Tibial artery (tissue), 4 donors: ENCODE measurements at places on chromosomes 11 and 22.
A peak's percentile ranks its signal among the peaks of the same experiment; 100 is the strongest.

- DNase-seq, result no peak
Observed at GRCh38 chr11:18907391-18907790, 31.8 kb downstream of the MRGPRX1 start.

DNA sequence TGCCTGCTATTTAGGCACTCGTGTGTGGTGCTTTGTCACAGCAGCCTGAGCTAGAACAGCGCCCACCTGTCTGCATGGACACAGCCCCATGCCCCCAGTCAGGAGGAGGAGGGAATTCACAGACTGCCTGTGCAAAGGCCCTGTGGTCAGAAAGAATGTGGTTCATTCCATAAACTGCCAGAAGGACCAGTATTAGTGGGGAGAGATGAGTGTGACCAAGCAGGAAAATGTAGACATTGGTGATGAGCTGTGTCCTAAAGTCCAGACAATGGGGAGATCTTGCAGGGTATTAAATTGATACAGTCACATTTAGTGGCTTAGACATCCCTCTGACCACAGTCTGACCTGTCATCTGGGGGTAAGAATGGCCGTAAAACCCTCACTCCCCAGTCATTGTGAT is 83.7 kb upstream of the LINC01488 start:
- DNase-seq, result peak; percentile 21

DNA sequence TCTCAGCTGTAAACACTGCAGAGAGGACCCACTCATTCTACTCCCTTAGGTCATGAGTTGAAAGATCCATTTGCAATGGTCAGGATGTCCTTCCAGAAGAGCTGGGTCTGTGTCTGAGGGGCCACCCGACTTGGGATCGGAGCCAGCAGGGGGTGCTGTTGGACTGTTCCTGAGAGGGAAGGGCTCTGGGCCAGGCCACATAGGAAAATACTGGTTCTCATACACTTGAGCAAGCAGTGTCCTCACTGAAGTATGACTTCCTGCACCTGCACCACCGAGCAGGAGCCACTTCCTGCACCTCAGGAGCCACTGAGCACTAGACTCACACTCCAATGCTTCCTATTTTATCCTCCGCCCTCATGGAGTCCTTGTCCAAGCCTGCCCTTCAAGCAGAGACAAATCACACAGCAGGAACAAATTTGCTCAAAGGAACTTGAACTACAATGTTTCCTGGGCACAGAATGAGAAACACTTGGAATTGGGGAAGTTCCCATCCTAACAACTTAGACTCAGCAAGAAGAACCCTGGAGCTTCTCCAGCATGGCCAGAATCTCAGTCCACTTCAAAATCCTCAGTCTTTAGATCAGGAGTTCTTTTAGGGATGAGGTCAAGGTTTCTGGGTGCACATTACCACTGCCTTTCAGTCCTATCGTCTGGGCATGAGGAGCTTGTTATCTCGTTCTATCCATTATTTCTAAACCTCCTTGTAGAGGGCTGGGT is 36.6 kb upstream of the VPREB1 start:
- DNase-seq, result peak; percentile 62

GRCh38 chr11:279040-279965 is 1.1 kb downstream of the NLRP6 start:
- DNase-seq, result peak; percentile 61

DNA sequence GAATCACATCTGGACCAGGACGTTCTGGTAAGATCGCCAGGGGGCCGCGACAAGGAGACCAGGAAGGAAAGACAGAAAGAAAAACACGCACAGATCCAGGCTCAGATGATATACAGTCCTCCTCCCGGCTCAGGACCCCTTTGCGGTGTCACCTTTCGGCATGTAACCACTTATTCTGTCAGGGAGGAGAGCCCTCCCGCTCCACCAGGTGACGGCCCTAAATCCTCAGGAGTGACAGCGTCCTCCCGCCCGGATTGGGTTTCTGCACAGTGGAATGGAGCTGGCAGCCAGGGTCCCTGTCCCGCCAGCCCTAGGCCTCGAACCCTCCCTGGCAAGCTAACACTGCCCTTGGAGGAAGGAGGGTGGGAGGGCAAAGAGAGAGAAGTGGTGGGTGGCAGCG is 24.3 kb upstream of the KCNQ1OT1 start:
- no peak for DNase-seq

- no peak for DNase-seq
Observed at GRCh38 chr11:18294862-18295261, 27.1 kb downstream of the HPS5 start.

GRCh38 chr22:17862646-17863181 is 88.4 kb upstream of the BID start:
- no peak for DNase-seq

- DNase-seq, result no peak
Observed at GRCh38 chr11:111063726-111064517, 181.6 kb upstream of the POU2AF2 start.

DNA sequence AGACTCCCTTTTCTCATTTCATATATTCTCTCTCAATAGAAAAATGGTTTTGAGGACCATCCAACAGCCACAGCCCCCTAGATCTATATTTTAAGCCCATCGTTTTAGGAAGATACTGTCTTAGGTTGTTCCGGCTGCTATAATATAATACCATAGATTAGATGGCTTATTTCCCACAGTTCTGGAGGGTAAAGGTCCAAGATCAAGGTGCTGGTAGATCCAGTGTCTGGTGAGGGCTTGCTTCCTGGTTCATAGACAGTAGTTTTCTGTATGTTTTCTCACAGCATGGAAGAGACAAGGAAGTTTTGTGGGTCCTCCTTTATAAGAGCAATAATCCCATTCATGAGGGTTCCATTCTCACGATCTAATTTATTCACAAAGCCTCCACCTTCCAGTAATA is 215.1 kb downstream of the AASDHPPT start:
- DNase-seq, result no peak

DNA sequence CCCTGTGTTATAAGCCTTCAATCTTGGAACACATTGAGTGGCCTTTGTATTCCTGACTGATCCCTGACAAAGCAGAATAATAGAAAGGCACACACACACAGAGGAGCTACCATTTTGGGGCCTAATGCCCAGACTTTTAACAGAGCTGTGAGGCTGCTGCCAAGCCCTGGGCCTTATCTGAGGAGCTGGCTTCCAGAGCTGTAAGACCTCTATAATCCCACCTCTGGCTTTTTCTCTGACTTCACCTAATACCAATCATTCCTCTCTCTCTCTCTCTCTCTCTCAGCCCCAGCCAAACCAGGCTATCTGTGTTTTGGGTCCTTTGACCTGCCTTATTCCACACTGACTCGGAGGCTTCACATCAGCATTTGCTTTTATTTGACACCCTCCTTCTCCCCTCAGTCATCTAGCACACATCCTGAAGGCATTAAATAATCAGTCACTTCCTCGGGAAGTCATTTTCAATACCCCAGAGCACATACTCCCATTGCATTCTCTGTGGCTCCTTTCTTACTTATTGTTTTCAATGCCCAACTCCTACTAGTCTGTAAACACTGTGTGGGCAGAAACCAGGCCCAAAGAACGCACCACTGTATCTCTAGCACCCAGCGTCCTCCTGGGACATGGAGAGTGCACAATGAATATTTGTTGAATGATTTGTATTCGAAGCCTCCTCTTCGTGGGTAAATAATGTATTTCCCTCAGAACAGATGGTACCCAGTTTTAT is 21.2 kb upstream of the TRIM44 start:
- no peak for DNase-seq
